Aorta (tissue), 5 donors: ENCODE measurements at places on chromosomes 4 and X.

- no peak for DNase-seq
These were observed 1934.2 kb upstream of the IGFBP7 start for GRCh38 chr4:59044286-59044900.

DNA sequence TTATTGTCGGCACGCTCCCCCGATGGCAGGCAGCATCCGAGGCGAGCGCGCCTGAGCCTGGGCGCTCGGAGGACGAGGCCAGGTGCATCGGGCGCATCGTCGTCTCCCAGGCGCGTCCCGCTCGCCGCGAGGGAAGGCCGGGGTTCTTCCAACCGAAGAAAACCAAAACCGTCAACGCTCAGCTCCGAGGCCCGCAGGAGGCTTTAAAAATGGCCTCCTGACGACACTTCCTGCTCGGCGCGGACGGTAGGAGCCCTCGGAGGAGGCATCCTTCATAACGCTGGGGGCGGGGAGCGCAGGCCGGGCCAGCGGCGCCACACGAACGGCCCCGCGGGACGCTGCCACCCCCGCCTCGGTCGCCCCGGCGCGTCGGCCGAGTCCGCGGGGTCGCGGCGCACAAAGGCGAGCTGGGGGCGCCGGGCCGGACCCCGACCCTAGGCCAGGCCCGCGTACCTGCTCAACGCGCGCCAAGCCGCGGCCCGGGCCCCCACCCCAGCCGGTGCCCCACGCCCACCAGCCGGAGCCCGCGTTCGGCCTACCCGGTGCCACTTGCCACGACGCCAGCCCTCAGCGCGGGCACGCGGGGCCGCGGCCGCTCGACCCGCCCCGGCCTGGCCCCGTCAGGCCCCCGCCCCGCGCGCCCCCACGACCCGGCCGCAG lies 501 bp downstream of the ZNF518B start:
- DNase-seq = peak; percentile 83

- peak; percentile 73 for DNase-seq
These were observed 81.9 kb upstream of the LRPAP1 start for GRCh38 chr4:3613967-3614730.

DNA sequence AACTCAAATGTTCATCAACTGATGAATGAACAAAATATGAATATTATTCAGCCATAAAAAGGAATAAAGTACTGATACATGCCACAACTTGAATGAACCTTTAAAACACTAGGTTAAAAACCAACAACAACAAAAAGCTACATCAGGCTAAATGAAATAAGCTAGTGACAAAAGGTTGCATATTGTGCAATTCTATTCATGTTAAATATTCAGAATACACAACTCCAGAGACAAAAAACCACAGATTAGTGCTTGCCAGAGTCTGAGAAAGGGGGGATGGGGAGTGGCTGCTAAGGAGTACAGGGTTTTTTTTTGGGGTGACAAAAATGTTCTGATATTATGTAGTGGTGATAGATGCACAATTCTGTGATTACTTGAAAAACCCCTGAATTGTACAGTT lies 58.5 kb downstream of the HAUS3 start:
- no peak for DNase-seq

GRCh38 chr4:38024206-38024509 lies 64.0 kb downstream of the PTTG2 start:
- no peak for DNase-seq
